Inflammatory macrophage treated with lipopolysaccharide for 4 hours (primary cell): ENCODE measurements at places on chromosomes 11 and 22.

DNA sequence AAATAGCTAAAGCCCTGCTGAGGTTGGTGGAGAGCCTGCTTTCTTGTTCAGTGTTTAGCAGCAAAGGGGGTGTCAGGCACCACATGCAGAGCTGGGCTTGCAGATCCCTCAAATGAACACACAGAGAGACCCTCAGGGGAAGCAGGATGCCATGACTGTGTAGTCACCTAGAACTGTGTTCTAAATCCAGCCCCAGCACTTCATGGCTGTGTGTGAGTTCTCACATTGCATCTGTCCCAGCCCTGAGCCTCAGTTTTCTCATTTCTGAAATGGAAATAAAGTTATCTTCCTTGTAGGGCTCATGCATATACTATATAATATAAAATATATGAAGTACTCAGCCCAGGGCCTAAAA lies 47.1 kb downstream of the CWC15 start:
- no peak for DNase-seq

DNA sequence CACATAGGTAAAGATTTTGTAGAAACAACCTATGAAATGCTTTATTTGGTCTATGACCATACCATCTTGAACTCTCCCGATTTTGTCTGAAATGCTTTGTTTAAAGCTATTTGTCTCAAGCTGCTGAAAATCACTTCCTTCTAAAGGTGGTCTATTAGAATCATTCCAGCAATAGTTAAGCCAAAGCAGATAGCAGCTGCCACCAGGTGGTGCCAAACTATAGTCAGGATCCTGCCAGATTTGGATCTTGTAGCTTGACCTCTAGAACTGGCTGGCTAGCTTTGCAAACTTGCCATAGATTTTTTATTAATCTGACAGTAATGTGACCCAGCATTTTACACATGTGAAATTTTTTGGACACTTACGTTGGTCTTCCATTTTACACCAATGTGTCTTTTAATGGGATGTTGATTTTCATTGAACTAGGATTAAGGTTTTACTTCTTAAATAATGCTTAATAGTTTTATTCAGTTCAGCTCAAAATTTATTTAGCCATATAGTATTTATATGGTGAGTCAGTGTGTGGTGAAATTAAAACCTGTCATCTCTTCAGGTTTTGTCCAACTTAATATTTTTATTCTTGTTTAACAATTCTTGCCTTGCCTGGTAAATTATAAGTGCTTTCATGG lies 19.7 kb downstream of the CTR9 start:
- peak; percentile 64 for DNase-seq

- DNase-seq = no peak
These were observed 47.7 kb upstream of the HTATIP2 start for GRCh38 chr11:20315800-20316199.

- DNase-seq = no peak
These were observed 37.7 kb upstream of the CCND1 start for GRCh38 chr11:69603111-69603836.

GRCh38 chr22:36439481-36440271 lies 41.8 kb downstream of the TXN2 start:
- peak; percentile 65 for DNase-seq

DNA sequence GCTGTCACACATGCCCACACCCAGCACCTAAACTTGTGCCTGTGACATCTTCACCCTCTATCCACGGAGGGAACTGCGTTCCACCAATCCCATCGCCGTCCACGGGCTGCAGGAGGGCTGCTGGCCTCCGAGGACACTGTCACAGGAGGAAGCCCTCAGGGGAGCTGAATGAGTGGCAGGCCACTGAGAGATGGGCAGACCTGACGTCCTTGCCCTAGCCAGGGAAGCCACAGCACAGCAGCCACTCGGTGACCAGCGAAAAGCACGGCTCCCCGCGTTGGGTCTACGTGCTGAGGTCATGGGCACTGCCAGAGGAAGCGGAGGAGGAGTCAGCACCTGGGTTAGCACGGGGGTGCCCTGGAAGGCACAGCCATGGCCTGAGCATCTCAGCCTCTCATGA lies 50.5 kb downstream of the IGSF9B start:
- no peak for DNase-seq

DNA sequence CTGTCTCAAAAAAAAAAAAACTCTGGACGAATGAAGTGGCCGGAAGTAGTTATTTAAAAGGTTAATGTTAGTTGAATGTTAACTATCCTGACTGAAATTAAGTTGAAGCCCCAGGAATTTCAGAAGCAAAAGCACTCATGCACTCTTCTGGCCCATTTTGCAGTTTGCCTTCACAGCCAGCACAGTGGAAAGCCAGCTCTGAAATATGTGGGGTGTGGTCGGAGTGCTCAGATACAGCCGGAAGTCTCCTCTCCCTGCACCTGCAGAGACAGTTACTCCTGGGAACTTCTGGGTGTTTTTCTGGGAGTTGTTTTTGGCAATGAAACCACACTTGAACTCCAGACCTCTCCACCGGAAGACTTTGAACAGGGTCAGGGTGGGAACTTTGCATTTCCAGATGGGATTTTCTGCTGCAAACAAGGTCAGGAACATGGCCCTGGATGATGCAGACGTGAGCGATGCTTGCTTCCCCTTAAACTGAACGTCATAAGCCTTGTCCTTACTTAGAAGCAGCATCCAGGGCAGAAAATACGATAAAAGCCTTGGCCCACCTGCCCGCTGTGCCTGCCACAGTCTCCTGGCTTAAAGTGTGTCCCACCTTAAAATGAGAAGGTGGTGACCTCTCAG lies 21.5 kb upstream of the CABP2 start:
- no peak for DNase-seq

GRCh38 chr11:44483919-44484610 lies 81.4 kb upstream of the CD82 start:
- DNase-seq = peak; percentile 8
